ENCODE measurements at places on chromosomes 2 and 18. TPM values are rescaled to one million over a fixed set of nuclear protein-coding genes. Genes with fewer than 3 reads are reported as not detected.

The PLEKHH2 gene
- 5.4 TPM for total RNA-seq

The DSC2 gene
- total RNA-seq, result 0.82 TPM

The IMMT gene
- 76.6 TPM for total RNA-seq

GRCh38 chr2:241848761-241849615 lies 9.7 kb downstream of the PDCD1 start:
- no peak for DNase-seq

The PDE6D gene
- 14.1 TPM for total RNA-seq

DNA sequence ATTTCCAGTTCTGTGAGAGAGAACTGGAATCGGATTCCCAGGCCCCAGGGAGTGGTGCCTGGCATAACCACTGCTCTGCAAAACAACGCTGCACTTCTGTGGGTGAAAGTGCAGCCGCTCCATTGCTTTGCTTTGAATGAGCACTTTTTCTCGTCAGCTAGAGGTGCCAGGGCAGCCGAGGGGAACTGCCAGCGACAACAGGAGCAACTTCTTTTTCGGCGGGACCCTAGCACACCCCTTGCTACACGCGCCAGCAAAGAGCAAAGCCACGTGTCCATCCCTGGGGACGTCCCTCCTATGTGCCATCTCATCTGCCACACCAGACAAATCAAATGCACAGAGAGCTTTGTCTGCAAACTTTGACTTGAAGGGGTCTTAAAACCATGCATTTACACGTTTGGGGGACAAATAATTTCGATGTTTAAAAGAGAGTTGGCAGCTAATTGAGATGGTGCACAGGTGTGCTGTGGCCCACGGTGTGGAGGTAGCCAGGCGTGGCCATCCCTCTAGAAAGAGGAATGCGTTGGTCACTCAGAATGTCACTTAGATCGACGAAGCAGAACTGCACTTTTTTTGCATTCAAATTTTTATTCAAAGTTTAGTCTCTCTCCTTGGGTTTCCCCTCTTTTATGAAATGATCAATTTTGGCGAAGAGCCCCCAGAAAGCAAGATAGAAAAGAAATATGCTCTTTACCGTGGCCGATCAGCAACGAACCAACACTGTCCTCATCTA lies 151.8 kb downstream of the MBP start:
- DNase-seq, result no peak

GRCh38 chr2:29061616-29062015 lies 12.7 kb downstream of the PCARE start:
- DNase-seq, result no peak

DNA sequence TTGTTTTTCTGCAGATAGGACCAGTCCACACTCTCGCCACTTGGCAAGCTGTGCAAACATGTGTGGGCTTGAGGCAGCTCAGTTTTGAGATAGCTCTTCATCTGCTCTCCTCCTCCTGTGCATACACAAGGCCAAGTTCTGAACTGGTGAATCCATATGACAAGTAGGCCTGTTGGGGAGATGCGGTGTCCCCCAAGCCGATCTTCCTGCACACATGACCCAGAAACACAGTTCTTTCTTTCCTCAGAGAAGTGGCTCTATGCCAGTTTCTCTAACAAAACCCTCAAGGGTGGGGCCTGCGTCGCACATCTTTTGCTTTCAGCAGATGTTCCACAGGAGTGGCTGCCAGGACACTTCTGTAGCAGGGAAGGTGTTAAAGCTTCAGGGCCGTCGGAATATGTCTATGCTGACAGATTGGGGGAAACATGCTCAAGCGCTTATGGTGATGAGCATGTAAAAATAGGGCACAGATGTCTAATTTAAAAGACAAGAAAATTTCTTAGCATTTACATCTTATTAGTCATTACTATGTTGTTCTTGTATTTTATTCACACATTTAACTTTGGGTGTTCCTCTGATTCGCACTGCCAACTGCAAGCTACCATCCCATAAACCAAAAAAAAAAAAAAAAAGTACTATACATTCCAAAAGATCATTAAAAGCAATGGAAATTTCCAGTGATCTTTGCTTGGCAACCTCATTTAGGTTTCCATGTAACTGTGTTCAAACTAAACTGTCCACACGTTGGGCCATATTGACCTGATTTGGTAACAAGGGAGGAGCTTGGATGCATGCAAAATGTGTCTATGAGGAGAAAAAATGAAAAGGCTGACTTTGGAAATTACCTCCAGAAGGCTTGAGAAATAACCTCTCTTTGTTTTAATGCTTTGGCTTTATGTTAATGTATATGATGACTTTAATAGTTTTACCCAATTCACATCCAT lies 1055.5 kb upstream of the KLHL29 start:
- no peak for DNase-seq

The PARD3B gene
- 15.9 TPM for total RNA-seq

The SH3RF3 gene
- 8.4 TPM for total RNA-seq

- DNase-seq, result peak; percentile 67
These were observed 90.1 kb downstream of the TWIST2 start for GRCh38 chr2:238938003-238938400.

GRCh38 chr2:173696274-173696673 lies 268.9 kb downstream of the SP3 start:
- DNase-seq, result no peak

The COL4A3 gene
- 1.3 TPM for total RNA-seq

The WDR33 gene
- total RNA-seq, result 34.4 TPM

GRCh38 chr2:133249362-133249761 lies 318.9 kb downstream of the NCKAP5 start:
- DNase-seq, result no peak

The IL36RN gene
- not detected for total RNA-seq

The ADD2 gene
- 0.36 TPM for total RNA-seq

DNA sequence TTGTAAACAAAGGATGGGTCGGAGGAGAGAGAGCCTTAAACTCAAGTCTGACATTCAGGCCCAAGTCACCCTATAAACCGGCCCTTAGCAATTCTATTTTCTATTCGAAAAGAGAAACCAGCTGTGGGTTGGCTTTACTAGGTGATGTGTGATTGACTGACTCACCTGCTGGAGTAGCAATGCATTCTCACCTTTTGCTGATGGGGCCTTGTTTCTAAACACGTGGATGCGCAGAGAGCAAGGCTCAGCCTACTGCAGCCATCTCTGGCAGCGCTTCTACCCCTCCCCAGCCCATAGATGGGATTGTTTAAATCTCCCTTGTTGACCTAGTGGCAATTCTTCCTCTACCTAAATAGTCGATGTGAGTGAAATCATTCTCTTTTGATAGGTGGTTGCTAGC lies 138.5 kb downstream of the MEIS1 start:
- DNase-seq, result no peak

The SPP2 gene
- not detected for total RNA-seq

The ACMSD gene
- total RNA-seq, result not detected

The AMER3 gene
- total RNA-seq, result not detected

GRCh38 chr18:62982600-62983251 lies 267.4 kb downstream of the PHLPP1 start:
- peak; percentile 80 for DNase-seq

The TRAPPC8 gene
- total RNA-seq, result 18.8 TPM

DNA sequence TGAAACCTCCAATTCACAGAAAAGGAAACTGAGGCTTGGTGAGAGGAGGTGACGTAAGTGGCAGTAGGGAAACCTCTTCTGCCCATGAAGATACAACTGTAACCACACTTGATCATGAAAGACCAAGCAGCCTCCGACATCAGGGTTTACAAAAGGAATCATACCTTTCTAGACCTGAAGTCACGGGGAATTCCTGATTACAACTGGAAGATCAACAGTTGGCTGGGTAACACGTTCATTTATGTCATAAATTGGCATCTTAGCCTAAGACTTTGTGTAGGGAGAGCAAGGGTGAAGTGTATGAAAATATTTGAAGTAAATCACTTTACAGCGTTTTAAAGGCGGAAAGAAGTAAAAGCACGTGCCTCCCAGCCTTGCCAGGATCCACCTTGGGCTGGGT lies 922 bp downstream of the HS1BP3 start:
- no peak for DNase-seq

GRCh38 chr2:232573771-232574435 lies 23.4 kb downstream of the EIF4E2 start:
- no peak for DNase-seq

GRCh38 chr2:134283661-134284060 lies 29.8 kb downstream of the MGAT5 start:
- no peak for DNase-seq

DNA sequence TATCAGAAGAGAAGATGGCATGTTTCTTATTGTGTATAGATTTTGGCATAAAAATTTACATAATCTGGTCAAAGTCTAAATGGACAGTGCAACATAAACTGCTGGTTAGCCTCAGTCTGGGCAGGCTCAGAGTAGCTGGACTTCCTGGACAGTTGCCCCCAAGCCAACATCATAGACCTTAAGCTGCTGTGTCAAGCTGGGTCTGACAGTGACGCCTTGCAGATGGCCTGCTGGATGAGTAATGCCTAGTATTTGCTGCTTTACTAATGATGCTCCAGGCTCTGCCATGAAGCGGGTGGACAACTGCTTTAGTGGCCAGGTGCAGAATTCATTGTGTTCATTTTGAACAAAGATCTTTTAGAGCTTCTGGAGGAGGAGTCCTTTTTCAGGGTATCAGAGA lies 603.7 kb upstream of the ZEB2 start:
- DNase-seq, result peak; percentile 72

The NAT8 gene
- total RNA-seq, result not detected

GRCh38 chr2:65436824-65437221 lies 4.4 kb upstream of the SPRED2 start:
- no peak for DNase-seq

DNA sequence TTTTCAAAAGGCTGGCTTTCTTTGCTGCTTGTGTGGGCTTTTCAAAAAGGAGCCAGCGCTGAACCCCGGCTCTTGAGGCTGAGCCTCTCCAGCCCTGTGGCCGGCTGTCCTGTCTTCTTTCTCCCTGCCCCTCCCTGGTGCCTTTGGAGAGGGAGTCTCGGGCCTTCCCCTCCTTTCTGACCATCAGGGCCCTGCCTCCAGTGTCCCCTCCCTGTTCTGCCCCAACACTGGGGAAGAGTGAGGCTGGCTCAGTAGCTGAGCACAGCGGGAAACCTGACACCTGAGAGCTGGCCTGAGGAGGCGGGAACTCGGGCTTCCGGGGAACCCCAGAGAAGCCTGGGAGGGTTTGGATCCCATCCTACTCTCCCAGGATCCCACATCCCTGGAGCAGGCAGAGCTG lies 232.1 kb downstream of the LOXHD1 start:
- DNase-seq, result no peak

GRCh38 chr18:55249550-55249949 lies 290.3 kb upstream of the CCDC68 start:
- no peak for DNase-seq

Data from fibroblast of the aortic adventitia (primary cell).